ENCODE measurements at places on chromosomes 16 and 17.

DNA sequence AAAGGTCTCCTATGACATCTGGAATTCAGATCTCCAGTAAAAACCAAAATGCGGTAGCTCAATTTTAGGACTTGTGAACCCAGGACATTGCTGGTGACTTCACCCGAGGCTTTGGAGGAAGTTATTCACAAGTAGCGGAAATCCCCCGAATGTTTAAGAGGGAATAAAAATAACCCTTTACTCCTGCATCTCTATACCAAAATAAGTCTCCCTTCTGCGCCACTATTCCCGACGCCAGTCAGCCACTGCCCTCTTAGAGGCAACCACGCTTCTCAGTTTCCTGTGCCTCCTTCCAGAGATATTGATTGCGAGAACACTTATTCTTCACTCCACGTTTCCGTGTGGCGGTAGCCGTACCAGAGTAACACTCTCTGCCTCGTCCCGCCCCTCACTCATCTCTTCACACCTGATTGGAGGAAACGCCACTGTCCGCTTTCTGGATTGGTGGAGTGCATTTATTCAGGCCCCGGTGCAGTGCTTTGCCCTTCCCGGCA, 27.4 kb downstream of the EMP2 start:
- peak; percentile 71 for DNase-seq

DNA sequence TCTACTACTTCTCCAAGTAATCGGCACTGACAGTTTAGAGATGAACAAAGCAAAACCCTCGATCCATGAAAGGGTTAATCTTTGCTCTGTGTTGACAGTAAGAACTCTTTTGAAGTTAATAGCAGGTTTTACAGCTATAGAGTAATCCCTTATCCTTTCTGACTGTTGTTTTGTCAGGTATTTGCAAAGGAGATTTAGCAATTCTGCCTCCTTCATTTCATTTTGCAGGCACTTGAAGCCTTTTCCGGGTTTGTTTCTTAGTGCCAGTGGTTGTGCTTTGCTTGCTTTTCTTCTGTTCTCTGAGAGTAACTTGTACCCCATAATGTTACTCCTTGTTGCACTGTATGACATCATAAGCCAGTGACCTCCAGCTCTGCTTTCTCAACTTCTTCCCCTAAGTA, 64.5 kb downstream of the TANGO6 start:
- no peak for DNase-seq

DNA sequence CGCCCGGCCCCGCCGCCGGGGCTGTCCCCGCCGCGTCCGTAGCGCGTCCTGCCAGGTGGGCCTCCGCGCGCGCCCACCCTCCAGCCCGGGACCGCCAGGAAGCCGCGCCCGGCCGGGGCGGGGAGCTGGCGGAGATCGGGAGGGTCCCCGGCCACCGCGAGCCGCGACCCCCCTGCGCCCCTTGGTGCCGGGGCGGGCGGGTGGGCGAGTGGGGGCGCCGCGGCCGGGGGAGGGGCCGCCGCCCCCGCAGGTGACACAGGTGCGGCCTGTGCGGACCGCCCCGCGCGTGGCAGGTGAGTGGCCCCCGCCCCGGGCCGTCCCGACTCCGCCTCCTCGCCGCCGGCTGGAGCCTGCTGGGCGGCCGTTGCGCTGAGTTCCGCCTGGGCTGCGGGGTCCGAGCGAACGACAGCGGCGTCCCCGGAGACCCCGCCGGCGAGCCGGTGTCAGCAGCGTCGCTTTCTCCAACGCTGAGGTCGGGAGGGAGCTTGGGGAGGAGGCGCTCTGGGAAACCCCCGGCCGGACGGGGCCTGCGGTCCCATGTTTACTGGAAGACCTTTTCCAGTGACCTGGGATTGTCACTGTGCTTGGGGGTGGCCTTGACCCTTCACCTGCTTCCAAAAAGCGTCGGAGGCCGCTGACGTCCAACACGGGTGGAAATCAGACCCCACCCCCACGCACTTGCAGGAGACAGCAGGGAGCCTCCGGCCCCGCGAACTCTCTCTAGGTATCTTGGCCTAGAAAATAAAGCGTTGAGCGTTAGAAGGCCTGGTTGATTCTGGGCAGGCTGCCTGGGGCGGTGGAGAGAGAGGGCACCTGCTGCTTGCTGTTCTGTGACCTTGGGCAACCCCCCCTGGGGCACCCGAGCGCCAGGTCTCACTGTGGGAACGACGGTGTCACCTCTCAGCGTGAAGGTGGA, 542 bp downstream of the KLHL36 start:
- peak; percentile 55 for DNase-seq

DNA sequence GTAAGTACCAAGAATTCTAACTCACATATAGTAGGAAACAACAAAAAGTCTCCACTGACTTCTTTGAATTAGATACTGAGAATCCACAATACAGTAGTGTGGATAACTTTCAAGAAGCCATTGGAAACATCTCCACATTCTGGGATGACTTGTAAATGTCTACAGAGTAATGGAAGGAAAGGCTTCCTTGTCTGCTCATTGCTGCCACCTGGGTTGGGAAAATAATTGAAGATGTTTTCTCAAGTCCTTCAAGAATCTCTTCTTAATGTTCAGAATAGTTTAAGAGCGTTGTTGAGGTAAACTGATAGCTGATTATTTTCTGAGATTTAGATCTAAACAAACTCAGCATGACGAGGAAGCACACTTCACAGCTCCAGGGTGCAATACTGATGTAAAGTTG, 14.0 kb downstream of the CPSF4L start:
- no peak for DNase-seq
